ENCODE measurements at places on chromosomes 16 and 17.

DNA sequence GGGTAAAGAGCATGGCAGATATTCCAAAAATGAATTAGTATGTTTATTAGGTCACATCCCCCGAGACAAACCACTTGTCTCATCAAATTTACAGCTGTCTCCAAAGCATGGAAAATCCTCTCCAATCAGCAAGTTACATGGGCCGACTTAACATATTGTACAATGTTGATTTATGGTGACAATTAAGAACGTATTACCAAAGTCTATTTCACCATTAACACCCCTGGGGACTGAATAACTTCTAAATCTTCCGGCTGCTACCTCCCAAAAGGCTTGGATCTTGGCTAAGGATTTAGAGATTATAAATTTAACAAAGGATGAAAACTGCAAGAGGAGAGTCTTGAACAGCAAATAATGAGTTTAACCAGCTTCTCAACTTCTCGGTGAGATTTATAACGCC is 311.9 kb downstream of the NPIPA8 start:
- no peak for DNase-seq

DNA sequence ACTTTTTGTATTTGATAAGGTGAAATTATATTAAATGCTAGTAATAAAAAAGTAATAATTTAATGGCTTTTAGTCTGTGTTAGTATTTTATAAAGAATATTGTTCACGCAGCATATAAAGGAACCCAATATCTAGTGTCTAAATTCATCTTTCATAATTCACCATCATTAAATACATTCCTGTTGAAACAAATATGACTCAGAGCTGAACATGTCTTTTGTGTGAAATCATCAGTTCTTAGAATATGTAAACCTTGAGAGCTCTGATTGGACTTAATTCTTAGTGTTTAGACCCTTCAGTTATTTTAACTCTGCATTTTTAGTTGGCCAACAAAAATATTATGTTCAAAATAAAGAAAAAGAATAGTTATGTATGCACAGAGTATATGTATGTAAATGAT is 71.8 kb downstream of the ABHD15 start:
- no peak for DNase-seq

DNA sequence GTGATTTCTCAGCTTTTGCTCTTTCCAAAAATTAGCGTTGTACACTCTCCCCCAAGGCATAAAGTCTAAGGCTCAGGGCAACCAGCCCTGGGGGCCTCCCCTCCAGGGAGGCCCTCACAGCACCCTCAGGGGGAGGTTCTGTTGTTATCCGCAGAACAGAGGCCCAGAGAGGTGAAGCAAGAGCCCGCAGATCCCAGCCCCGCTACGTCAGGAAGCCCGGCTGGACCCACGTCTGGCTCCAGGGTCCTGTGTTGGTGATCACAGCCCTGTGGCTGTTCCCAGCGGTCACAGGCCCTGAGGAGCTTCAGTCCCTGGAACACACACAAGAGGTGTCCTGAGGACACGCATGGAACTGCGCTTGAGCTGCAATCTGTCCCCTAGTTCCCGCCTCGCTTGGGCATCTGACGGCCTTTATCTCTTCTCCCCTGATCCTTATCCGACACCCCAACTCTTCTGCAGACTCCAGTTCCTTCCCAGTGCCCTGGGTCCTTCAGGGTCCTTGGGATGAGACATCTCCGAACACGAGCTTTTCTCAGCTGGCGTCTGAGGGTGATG is 1.1 kb upstream of the ZG16B start:
- DNase-seq: no peak

- no peak for DNase-seq
Measured at GRCh38 chr16:72989579-72990551, 58.1 kb downstream of the ZFHX3 start.

DNA sequence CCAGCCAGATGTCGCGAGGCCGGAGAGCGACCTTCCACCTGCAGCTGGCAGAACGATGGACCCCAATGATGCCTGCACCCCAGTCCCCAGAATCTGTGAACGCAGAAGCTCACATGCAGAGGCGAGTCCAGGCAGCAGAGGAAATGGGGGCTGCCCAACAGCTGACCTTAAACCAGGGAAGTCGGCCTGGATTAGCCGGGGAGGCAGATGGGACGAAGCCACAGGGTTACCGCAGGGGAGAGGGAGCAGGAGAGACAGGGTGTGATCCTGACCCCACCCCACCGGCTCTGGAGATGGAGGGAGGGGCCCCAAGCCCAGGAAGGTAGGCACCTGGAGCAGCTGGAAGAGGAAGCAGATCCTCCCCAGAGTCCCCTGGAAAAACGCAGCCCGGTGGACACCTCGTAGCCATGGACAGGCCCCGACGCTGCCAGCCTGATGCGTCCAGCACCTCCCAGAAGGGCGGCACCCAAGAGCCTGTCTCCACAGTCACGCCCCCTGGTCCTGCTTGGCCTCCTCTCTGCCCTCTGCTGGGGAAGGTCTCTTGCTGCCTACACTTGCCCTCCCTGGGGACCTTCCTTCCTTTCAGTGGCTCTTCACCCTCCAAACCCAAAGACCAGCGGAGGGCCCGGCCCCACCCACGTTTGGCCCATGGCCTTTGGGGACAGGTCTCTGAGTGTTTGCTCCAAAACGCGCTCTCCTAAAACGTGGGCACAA is 37.3 kb downstream of the PIEZO1 start:
- no peak for DNase-seq
